Activated CD4-positive, alpha-beta T cell treated with anti-CD3 and anti-CD28 coated beads for 4 hours (primary cell): ENCODE measurements at places on chromosomes 16 and 17.
A peak's percentile ranks its signal among the peaks of the same experiment; 100 is the strongest.

DNA sequence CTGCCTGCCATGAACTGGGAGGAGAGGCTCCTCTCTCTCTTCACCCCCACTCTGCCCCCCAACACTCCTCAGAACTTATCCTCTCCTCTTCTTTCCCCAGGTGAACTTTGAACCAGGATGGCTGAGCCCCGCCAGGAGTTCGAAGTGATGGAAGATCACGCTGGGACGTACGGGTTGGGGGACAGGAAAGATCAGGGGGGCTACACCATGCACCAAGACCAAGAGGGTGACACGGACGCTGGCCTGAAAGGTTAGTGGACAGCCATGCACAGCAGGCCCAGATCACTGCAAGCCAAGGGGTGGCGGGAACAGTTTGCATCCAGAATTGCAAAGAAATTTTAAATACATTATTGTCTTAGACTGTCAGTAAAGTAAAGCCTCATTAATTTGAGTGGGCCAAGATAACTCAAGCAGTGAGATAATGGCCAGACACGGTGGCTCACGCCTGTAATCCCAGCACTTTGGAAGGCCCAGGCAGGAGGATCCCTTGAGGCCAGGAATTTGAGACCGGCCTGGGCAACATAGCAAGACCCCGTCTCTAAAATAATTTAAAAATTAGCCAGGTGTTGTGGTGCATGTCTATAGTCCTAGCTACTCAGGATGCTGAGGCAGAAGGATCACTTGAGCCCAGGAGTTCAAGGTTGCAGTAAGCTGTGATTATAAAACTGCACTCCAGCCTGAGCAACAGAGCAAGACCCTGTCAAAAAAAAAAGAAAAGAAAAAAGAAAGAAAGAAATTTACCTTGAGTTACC is 36.7 kb upstream of the STH start:
- DNase-seq = no peak

GRCh38 chr17:19569785-19570543 is 36.3 kb downstream of the SLC47A1 start:
- no peak for DNase-seq

- no peak for DNase-seq
Measured at GRCh38 chr17:64787921-64788271, 125.8 kb upstream of the SMURF2 start.

GRCh38 chr16:65763640-65764305 is 602.7 kb upstream of the CDH5 start:
- DNase-seq = no peak

GRCh38 chr17:46032909-46033308 is 33.9 kb downstream of the STH start:
- no peak for DNase-seq

DNA sequence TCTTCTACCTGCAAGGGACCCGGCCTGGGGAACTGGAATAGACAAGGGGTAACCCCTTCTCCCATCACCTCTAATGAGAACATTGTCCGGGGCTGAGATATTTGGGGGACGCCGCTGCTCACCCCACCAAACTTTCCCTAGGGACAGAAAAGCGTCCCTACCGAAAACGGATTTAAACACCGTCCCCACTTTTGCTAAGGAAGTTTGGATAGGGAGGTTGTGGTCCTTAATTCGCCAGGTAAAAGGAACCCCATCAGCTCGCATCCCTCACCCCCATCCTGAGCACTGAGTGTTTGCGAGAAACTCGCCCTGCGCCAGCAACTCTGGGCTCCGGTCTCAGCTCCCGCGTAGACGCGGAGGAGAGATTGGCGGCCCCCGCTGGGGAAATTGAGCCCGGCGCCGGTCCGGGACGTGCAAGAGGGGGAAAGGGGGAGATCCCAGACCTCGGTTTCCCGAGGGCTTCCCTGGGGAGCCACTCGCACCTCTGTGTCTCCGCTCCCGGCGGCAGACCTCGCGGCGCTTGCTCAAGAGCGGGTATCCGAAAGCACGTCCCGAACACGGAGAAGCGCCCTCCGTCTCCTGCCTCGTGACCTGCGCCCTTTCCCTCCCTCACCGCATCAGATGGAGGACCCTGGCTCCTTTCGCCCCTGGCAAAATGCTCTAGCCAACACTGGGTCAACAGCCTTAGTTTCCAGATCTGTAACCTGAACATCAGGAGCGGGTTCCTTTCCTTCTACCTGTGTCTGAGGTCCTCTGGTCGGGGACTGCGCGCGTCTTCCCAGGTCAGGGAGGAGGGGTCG is 3.1 kb upstream of the SOX9 start:
- no peak for DNase-seq

DNA sequence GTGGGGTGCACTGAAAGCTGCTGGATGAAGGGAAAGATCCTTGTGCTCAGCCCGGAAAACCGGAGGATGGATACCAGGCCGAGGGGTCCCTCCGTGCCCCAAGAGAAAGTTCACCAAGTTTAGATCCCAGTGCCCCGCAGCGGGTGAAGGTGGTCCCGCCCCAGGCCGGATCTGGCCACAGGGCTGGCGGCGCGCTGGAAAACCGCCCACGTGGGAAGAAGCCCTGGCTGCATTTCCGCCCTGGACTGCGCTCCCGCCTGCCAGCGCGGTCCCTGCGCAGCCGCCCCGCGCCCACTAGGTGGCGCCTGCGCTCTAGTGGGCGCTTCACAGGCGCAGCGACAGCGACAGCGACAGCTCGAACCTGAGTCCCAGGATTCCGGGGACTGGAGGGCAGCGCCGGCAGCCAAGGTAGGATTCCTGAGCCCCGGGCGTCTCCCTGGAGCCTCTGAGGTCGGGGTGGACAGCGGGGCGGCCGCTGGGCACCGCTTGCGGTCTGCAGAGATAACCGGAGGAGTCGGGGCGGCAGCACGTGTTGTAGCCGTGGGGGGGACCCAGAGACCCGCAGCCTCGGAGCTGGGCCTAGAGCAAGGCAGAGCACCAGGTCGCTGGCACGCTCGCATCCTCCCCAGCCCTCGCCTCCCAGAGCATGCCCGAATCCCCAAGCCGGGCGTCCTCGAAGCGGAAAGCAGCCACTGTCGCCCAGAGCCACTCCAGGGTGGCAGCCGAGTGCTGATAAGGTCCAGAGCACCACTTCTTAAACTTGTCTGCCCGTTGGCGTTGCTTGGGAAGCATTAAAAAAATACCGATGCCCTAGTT is at the start of gene CHD9:
Gene CHD9, plus strand, starts transcription at position 322 of the 816 bp plus-strand sequence. CDS start 101,099 bp downstream, outside the sequence.
- peak; percentile 70 for DNase-seq

GRCh38 chr17:66930933-66931332 is 33.6 kb upstream of the CACNG4 start:
- DNase-seq = no peak

GRCh38 chr17:62825182-62825581 is 17.1 kb upstream of the MARCHF10 start:
- no peak for DNase-seq

GRCh38 chr17:77074681-77075080 is 66.1 kb upstream of the SEC14L1 start:
- DNase-seq = no peak

- no peak for DNase-seq
Measured at GRCh38 chr17:31497994-31498826, 106.7 kb downstream of the RAB11FIP4 start.

- no peak for DNase-seq
Measured at GRCh38 chr17:12116143-12116542, 95.5 kb downstream of the MAP2K4 start.

- no peak for DNase-seq
Measured at GRCh38 chr17:17125136-17126084, 80.7 kb downstream of the PLD6 start.

GRCh38 chr16:81526199-81526598 is 81.6 kb downstream of the CMIP start:
- DNase-seq = no peak

GRCh38 chr17:80539022-80539641 is 5.5 kb upstream of the RPTOR start:
- DNase-seq = no peak

- no peak for DNase-seq
Measured at GRCh38 chr17:52524096-52524637, 365.7 kb upstream of the CA10 start.

DNA sequence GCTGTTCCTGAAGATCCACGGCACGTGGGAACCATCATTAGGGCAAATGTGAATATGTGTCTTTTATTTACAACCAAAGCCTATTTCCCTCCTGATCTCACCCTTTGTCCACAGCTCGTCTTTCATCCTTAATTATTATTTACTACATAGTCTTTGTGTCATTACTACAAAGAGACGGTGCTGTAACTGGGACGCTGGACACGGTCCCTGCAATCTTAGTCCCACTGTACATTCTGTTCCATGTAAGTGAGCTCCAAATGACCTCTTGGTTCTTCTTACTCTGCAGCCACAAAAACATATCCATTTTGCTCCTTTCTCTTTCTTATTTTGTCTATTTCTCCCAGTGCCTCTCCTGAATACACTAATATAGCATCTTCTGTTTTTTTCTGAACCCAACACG is 12.7 kb upstream of the KRT23 start:
- no peak for DNase-seq
